ENCODE measurements at places on chromosomes 3 and 15.

GRCh38 chr15:58559904-58560588 lies 128.3 kb downstream of the LIPC start:
- DNase-seq: no peak

DNA sequence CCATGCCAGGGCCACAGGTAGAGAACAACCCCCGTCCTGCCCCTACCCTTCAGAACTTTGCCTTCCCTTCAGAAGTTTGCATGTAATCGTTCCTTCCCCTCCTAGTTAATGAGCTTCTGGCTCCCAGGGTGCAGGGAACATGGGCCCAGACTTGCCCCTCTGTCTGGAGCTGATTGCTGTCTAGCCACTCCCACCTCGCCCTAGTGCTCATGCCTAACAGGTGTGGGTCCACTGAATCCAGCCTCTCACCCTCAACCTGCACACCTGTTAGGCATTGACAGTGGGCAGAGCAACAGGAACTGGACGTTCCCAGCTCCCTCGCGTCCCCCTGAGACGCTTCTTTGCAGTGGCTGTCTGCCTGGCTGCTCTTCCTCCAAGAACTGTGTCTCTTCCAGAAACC lies 40.3 kb downstream of the WNT5A start:
- DNase-seq: no peak

- DNase-seq: no peak
These were observed 159.7 kb downstream of the POLR2M start for GRCh38 chr15:57866149-57866736.

GRCh38 chr3:61650719-61651410 lies 89.5 kb downstream of the PTPRG start:
- DNase-seq: no peak

DNA sequence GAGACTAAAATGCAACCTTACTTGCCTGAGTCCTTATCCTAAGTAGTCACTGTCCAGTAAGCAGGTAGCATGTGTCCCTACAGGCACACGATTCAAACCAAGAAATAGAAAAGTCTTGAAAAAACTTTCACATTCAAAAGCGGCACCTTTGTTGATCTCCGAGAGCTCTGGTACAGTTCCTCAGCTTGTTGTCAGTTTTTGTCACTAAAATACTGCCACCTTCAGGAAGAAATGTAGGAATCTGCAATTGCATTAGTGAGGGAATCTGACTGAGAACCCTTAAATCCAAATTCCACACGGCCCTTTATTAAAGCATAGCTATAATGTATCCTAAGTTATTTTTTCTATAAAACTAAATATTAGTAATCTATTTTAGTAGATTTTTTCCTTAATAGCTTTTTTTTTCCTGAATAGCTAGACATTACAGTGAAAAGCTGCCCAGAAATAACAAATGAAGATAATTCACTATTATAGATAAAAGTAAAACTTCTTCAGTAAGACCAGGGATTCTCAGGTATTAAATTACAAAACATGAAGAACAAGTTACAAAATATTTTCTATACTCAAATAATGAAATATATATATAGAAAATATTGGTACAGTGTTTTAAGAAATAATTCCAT lies 44.0 kb downstream of the CCDC54 start:
- no peak for DNase-seq

- no peak for DNase-seq
These were observed 259.2 kb upstream of the CCDC54 start for GRCh38 chr3:107117922-107118536.

- no peak for DNase-seq
These were observed 35.0 kb downstream of the ACAA1 start for GRCh38 chr3:38101811-38102443.

- DNase-seq: no peak
These were observed 444.0 kb downstream of the OTOL1 start for GRCh38 chr3:161940621-161940965.

GRCh38 chr3:61565569-61565968 lies 4.2 kb downstream of the PTPRG start:
- no peak for DNase-seq

DNA sequence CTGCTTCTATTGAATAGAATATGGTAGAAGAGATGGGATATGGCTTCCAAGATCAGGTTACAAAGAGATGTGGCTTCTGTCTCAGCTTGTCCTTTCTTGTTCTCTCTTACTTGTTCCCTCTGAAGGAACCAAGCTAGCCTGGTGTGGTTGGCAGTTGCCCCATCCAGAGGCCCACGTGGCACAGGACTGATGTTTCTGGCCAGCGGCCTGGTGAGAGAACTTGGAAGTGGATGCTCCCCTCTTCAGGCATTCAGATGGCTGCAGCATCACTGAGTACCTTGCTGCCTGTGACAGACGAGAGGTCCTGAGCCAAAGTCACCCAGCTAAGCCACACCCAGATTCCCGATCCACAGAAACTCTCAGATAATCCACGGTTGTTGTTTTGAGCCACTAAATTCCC lies 183.6 kb downstream of the NSMCE3 start:
- no peak for DNase-seq

- no peak for DNase-seq
These were observed 93.9 kb downstream of the PCCB start for GRCh38 chr3:136343873-136344555.

GRCh38 chr3:189340680-189341460 lies 169.1 kb downstream of the TPRG1 start:
- DNase-seq: no peak

DNA sequence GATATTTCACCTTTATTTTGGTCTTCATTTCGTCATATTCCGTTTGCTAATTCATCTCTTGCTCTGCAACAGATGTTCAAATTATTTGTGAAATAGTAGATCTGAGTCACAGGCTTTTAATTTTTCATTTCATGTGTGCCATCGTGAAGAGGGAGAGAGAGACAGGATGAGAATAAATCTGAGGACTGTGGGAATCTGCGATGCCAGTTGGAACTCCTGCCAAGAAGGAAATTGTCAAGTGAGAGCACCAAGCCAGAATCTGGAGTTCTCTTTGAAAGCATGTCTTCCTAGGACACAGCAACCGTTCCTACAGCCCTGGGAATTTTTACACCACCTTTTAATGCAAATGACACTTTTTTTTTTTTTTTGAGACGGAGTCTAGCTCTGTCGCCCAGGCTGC lies 48.8 kb downstream of the NSMCE3 start:
- DNase-seq: no peak

- DNase-seq: no peak
These were observed 28.9 kb upstream of the BHLHE40 start for GRCh38 chr3:4950351-4950784.

DNA sequence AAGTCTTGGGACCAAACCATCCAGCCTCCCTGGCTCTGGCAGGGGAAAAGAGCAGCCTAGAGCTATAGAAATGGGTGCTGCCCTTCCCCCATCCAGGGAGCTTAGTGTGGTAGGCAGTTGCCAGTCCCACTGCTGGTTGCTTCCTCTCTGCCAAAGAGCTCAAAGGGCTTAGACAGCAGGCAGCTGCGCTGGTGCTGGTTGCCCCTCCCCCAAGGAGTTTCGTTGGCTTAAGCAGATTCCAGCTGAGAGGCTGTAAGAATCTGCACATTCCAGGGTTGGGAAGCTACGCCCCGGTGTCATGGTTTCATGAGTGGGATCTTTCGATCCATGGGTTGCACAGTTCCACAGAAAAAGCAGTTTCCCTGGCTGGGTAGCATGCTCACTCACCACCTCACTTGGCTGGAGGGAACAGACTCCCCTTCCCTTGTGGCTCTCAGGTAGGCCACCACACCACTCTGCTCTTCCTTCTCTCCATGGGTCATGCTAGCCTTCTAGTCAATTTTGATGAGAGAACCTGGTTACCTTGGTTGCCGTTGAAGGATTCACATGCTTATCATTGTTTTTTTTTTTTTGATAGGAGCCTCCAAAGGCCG lies 195.1 kb downstream of the EPHA6 start:
- no peak for DNase-seq

- no peak for DNase-seq
These were observed 3.9 kb downstream of the NUSAP1 start for GRCh38 chr15:41336549-41336948.

All from DMS79 (cell line).